Cardiac muscle cell (in vitro differentiated cells and primary cell): ENCODE measurements at places on chromosomes 5 and 9. TPM values are rescaled to one million over a fixed set of nuclear protein-coding genes. Genes with fewer than 3 reads are reported as not detected.

C9orf153 gene
- polyA plus RNA-seq = 0.97 TPM in 1 of 2 replicates, not detected in the other

SVEP1 gene
- 1.9 and 2.3 TPM in 2 replicates for polyA plus RNA-seq

PJA2 gene
- 73.6 and 92.1 TPM in 2 replicates for polyA plus RNA-seq

- H3K36me3 ChIP-seq = no peaks in the 10 kb centered on the region
- H3K27me3 ChIP-seq = no peaks in the 10 kb centered on the region
- no peak overlapping the region for H3K27ac ChIP-seq
Measured at GRCh38 chr9:96219026-96219899, 82.7 kb downstream of the HSD17B3 start.

GRCh38 chr5:110865400-110866094 lies 126.7 kb downstream of the SLC25A46 start:
- peak; percentile 56 for DNase-seq
- no peak overlapping the region for H3K4me3 ChIP-seq
- H3K27me3 ChIP-seq = no peaks in the 10 kb centered on the region
- no peaks in the 10 kb centered on the region for H3K4me1 ChIP-seq
- no peak overlapping the region for H3K27ac ChIP-seq
- no peaks in the 10 kb centered on the region for H3K36me3 ChIP-seq

GRCh38 chr5:14229734-14230133 lies 86.6 kb downstream of the TRIO start:
- H3K4me1 ChIP-seq = peaks cover 11% of the 10 kb centered on the region
- no peak overlapping the region for H3K4me3 ChIP-seq
- DNase-seq = no peak
- H3K27ac ChIP-seq = no peak overlapping the region
